Occipital lobe (tissue), 3 donors: ENCODE measurements at places on chromosomes 3 and 15. TPM values are rescaled to one million over a fixed set of nuclear protein-coding genes. Genes with fewer than 3 reads are reported as not detected.
A peak's percentile ranks its signal among the peaks of the same experiment; 100 is the strongest.

DNA sequence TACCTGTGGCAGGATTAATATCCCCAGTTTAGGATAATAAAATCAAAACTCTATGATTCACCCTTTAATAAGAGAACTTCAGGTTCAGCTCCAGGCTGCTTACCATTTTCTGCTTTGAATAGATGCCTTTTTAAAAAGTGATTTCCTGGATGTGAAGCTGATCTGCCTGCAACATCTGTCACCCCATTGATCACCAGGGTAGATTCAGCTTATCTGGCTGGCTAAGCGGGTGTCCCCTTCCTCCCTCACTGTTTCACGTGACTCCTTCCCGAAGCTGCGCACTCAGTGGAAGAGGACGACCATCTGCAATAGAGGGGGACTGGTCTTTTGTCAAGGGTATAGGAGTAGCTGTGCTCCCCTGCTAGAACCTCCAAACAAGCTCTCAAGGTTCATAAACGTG, 128.1 kb downstream of the IL1RAP start:
- DNase-seq, result no peak

DNA sequence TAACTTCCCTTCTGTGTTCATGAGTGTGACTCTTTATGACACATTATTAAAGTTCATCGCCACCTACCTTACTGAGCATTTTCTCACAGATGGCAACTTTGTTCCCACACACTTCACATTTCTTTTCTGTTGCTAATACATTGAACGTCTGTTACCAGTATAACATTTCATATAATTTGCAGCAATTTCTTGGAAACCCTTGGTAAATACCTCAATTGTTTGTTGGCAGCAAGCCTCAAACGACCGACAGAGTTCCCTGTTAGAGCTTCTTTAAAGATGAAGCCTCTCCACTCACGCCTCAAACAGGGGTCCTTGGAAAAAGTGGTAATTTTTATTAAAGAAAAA, 3.2 kb upstream of the CHSY1 start:
- DNase-seq, result no peak

DNA sequence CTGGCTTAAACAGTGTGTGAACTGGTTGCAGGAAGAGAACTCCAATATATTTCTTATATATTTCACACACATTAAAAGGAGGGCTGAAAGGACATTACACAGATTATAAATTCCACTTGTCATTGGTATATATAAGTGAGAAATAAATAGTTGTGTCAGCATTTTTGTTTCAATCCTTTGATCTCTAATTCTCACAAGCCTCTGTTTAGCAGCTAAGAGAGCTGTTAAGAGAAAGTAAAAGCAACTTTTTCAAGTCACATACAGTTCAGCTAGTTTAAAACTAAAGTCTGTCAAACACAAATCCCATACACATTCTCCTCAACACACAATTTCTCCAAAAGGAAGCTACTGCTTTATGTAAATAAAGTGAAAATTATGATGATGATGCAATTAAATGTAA, 70.5 kb upstream of the CCDC39 start:
- DNase-seq, result no peak

DNA sequence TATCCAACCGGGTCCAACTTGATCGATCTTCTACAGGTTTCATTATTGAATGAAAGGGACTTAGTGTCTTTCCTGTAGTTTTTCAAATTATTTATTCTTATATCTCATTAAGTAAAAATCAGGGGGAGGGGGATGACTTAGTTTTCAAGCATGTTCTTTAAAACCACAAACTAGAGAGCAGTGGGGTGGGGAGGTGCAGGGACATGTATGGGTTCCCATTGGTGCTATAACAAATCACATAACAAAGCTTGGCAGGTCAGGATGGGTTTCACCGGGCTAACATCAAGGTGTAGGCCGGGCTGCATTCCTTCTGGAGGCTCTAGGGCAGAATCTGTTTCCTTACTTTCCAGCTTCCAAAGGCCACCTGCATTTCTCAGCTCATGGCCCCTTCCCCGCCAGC, 32.7 kb downstream of the CCNL1 start:
- DNase-seq, result no peak

GRCh38 chr15:67303490-67304363, 49.1 kb downstream of the IQCH start:
- no peak for DNase-seq

DNA sequence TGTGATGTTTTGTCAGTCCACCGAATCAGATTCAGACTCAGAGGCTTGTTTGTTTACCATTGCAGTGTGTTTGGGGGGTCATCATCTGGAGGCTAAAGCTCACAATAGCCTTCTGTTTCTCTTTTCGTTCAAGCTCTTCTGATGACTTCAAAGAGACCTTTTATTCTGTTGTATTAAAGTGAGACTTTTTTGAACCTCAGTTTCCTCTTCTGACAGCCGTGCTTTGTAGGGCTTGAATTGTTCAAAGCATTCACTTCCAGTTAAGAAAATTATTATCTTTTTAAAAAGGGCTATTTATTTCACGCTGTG, 1.3 kb downstream of the PXK start:
- DNase-seq, result no peak

DNA sequence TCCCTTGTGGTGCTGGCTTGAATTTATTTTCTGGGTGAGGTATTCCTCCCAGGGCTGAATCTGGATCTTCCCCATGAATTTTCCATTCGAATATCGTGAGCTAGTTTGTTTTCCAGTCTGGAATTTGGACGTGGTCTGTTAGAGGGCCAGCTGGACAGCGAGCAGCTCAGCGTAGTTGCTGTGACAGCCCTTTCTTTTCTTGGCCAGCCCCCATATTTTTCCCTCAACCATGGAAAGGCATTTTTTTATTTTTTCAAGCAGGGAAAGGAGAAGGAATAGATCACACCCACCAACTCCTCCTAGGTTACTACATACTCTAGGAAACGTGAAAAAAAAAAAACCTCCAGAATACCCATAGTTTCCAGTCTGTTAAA, 152.0 kb downstream of the KLHL25 start:
- no peak for DNase-seq

GRCh38 chr3:193974191-193974652, 161.7 kb upstream of the HES1 start:
- DNase-seq, result no peak

DNA sequence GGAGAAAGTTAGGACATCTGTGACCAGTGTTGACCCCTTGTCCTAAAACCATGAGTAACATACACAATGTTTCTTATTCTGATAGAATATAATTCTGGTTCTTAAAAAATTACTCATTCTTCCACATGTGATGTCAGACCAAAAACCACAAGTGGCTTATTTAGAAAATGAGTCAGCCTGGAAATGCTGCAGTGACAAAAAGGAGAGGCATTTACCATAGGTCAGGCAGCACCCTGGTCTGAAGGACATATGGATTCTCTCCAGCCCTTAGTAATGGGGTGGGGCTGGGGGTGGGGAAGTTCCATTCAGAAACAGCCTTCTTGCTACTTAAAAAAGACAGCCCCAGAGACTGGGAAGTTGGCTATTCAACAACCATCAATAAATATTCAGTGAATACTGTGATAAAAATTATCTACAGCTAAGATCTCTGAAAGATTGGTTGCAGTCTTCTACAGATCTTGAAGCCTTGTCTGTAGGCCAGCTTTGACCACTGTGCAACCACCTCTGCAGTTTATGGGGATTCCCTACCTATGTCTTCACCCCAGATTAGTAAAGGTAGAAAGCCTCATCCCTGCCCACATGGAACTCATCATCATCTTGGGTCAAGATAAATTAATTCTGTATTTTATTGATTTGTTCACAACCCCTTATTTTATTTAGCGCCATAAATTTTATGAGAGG, 34.9 kb upstream of the TIMP4 start:
- no peak for DNase-seq

GRCh38 chr3:14278799-14279625, 100.4 kb downstream of the LSM3 start:
- DNase-seq, result no peak

DNA sequence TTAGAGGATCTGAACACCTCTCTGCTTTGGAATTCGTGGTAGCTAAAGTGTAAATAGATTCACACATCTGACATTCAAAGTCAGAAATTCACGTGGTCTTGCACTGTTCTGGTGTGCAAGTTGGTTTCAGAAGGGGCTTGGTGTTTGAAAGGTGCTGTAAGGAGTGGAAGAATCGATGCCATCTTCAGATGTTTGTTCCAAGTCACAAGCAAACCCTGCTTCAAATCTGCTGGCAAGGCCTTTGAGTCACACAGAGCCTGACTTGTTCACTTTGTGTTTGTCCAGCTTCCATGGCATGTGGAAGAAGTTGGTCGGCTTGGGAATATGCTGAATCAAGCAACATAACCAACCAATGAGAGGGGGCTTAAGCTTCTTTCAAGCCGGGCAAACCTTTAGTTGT, 44.3 kb downstream of the SH3GL3 start:
- no peak for DNase-seq

- DNase-seq, result no peak
Observed at GRCh38 chr3:151918253-151919029, 45.0 kb downstream of the SUCNR1 start.

- no peak for DNase-seq
Observed at GRCh38 chr3:180329187-180329586, 272.8 kb upstream of the TTC14 start.

DNA sequence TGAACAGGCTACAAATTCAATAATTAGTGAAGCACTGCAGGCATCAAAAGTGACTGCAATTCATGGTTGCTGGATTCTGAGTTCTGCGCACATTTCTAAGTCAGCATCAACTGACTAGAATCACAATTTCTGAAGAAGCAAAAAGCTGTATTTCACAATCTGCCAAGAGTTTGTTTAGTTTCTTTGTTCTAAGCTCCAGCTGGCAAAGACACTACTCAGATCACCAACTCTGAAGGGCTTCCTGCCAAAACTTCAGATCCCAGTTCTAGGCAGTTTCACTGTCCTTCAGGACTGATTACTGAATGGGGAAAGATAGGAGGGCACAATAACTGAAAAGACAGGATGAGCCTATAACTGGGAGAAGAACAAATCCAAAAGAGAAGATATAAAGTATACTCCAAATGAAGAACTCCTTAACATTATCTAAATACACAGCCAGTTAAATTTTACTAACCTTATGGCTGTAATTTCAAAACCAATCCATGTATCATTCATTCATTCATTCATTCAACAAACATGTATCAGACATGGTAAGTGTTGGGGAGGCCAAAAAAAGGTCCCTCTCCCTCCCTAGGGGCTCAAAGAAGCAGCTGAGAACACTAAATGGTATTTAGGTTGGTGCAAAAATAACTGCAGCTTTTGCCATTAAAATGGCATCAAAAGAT, 17.1 kb downstream of the TJP1 start:
- DNase-seq, result peak; percentile 56

DNA sequence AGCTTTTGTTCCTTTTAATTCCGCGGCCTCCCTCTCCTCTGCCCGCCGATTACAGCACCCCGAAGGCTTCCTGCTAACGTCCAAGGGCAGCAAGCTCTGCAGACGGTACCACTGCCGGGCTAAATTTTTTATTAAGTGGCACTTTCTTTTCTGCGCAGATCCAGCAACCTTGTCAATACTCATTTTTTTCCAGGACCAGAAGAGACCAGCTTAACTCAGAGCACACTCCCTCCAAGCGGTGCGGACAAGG, 542 bp upstream of the MEIS2 start:
- DNase-seq, result no peak

DNA sequence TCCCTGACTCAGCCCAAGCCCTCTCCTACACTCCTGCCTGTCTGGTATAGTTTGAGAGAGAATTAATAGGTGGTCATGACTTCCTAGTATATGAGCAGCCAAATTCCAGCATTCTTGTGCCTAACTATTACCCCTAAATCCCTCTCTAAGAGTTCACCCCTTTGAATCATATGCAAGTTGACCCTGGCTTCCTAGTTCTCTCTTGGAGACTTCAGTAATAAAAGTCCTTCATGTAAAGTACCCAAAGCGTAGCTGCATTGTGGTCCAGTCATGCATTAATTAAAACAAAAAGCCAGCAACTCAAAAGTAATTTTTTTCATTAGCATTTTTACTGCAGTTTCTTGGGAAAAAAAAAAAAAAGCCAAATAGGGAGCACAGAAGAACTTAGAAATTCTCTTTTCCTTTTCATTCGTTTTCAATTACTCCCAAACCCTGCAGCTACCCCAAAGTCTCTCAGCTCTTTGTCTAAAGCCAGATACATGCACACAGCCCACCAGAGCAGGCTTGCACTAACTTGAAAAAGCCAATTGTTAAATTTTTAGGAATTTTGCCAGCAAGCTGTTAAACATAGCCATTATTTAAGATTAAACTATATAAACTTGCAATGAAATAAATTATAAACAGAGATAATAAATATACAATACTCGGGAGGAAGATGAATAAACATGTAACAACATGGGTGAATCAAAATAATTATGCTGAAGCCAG, 50.1 kb upstream of the STT3B start:
- no peak for DNase-seq

DNA sequence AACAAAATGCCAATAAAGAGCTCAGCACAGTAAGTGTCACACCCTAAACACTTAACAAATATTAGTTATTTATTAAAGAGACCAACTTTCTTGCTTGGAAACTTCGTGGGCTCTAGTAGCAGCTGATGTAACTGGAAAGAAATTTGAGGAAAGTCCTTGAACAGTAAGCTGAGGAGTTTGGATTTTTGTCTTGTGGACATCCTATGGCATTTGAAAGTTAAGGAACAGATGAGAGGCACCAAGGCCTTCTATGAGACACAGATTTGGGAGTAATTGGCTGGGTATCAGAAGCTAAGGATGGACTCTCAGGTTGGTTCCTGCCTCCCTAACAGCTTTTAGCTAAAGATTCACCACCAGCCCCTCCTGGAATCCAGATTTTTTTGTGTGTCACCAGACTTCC, 59.7 kb upstream of the FILIP1L start:
- no peak for DNase-seq

GRCh38 chr3:190449801-190450200, at the start of gene TMEM207:
TMEM207 (minus strand) TSS chr3:190449901; CDS start chr3:190449809, 92 bp downstream.
- no peak for DNase-seq

DNA sequence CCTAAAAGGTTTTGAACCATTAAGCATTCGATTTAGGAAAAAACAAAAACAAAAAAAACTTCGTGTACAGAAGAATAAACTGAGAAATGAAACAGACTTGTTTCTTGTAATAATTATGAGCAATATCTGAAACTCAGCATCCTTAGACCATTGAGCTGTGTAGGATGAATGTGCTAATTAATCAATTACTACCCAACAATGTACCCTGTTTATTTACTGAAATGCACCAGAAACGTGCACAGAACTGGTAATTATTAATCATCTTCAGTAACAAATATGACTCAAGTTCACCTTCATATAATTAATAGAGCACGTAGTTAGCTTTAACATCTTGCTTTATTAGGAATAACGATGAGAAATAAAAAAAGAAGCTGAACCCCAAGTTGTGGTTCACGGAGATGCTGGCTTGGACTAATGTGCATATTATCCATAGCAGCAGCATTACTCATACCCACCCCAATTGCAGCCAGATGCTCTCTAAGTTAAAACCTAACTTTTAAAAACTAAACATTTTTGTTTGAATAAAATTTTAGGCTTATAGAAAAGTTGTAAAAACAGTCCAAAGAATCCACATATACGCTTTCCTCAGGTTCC, 10.2 kb upstream of the C15orf61 start:
- no peak for DNase-seq

- no peak for DNase-seq
Observed at GRCh38 chr15:55712363-55712762, 30.6 kb downstream of the PRTG start.

The GPR62 gene
- 0.62 TPM for total RNA-seq

The ABCC5 gene
- 55.4 TPM for total RNA-seq

The PSMA4 gene
- total RNA-seq, result 121 TPM

The TLNRD1 gene
- total RNA-seq, result 8.6 TPM

The CD200R1 gene
- total RNA-seq, result 0.62 TPM

The REC114 gene
- total RNA-seq, result not detected

The GPR149 gene
- 0.16 TPM for total RNA-seq
